Activated naive CD8-positive, alpha-beta T cell treated with anti-CD3 and anti-CD28 coated beads for 36 hours (primary cell): ENCODE measurements at places on chromosomes 12 and 14.

DNA sequence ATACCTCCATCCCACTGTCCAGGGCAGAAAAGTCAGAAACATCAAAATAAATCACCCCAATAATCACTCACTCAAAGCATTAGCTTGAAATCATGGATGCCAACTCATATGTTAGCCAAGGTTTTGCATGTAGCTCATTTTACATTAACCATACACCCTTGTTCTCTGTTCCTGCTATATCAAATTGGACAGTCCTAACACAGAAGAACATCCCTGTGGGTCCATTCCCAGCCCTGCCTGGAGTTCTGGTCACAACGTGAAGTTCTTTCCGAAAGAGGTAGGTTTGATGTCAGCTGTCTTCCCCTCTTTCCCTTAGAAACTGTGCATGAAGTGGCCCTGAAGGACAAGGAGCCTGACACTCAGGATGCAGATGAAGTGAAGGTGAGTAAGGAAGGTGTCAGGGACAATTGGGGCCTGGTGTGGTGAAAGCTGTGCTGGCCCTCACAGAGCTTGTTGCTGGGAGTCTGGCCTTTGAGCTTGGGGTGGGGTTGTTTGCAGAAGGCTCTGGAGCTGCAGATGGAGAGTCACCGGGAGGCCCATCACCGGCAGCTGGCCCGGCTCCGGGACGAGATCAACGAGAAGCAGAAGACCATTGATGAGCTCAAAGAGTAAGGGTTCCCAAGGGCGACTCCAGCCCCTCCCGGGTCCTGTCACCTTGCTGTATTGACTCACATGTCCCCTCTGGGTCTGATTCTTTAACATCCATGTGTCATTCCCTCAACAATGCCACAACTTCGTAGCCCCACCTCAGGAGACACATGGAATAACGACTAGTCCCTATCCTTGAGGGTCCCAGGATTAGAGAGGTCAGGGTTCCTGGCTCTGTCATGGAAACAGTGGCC lies 15.0 kb upstream of the PIP4K2C start:
- no peaks in the 10 kb centered on the region for H3K36me3 ChIP-seq
- no peak for DNase-seq
- no peak overlapping the region for H3K27ac ChIP-seq
- no peaks in the 10 kb centered on the region for H3K4me1 ChIP-seq
- H3K27me3 ChIP-seq, result no peaks in the 10 kb centered on the region

GRCh38 chr12:63995512-63995911 lies 151.0 kb downstream of the SRGAP1 start:
- no peak overlapping the region for H3K4me3 ChIP-seq
- no peaks in the 10 kb centered on the region for H3K36me3 ChIP-seq
- no peak overlapping the region for H3K27ac ChIP-seq
- no peak for DNase-seq
- no peaks in the 10 kb centered on the region for H3K4me1 ChIP-seq

DNA sequence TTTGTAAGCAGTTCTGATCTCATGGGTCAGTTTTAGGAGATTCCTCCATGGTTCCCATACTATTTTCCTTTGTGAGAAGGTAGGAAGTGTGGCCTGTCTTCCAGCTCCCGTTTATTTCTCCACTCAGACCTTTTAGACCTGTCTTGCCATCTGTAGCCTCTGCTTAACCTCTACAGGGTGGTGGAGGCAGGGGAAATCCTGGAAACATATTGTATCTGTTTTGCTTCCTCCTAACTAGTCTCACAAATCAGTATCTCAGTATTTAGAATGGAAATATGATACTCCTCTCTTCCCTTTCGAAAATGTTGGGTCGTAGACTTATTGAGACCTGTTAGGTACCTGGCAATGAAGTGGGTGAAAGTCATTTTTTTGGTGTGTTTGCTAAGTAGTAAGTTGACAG lies 399.4 kb upstream of the RGS6 start:
- peaks cover 35% of the 10 kb centered on the region for H3K36me3 ChIP-seq
- no peak overlapping the region for H3K27ac ChIP-seq
- peaks cover 8% of the 10 kb centered on the region for H3K4me1 ChIP-seq
- H3K27me3 ChIP-seq, result no peaks in the 10 kb centered on the region
- H3K4me3 ChIP-seq, result no peak overlapping the region

DNA sequence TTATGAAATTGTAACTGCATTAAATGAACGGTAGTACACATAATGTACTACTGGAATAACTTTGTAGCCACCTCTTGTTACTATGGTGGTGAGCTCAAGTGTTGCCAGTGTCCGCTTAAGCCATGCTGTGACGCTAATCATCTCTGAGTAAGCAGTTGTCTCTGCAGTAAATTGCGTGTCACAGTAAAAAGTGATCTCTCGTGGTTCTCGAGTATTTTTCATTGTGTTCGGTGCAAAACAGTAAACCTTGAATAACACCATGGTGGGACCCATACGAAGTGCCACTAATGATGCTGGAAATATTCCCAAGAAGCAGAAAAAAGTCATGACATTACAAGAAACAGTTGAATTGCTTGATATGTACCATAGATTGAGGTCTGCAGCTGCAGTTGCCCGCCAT lies 524.8 kb downstream of the SOX5 start:
- no peaks in the 10 kb centered on the region for H3K36me3 ChIP-seq
- no peaks in the 10 kb centered on the region for H3K27me3 ChIP-seq
- H3K4me3 ChIP-seq, result no peak overlapping the region
- H3K4me1 ChIP-seq, result no peaks in the 10 kb centered on the region
- no peak overlapping the region for H3K27ac ChIP-seq
- DNase-seq, result no peak
